ENCODE measurements at places on chromosomes 3 and 15.

- no peak for DNase-seq
These were observed 126.4 kb downstream of the GREM1 start for GRCh38 chr15:32844118-32844711.

DNA sequence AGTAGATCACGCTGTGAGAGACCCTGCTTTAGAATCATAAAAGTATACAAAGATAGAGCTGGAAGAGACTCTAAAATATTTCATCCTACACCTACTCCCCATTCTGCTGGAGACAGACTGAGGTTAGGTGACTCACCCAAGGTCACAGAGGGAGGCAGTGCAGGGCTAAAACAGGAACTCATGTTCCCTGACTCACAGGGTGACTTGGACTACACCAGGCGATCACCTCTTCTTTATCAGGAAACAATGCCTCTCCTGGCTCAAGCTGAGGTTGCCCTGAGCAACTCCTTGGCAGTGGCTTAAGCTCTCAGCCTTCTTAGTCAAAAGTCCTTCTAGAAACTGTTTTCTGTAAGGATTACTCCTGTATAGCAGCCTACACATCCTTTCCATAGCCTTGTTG lies 26.4 kb upstream of the TNFAIP8L3 start:
- no peak for DNase-seq

DNA sequence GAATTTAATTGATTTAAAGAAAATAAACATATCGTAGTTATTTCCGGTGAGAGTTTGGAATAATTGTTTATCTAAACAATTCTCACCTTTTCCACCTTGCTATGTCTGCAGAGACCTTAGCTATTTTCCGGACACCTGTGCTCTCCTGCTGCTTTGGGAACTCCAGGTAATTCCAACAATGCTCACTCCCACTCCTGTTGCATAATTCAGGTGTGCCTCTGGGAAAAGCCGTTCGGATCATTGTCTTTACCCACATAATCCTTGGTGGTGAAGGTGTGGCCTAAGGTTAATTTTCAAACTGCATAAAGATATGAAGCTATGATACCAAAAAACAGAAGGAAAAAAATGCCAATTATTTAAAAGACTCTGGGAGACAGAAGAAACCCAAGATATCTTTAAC lies 59.4 kb downstream of the LDHAL6B start:
- DNase-seq = no peak

DNA sequence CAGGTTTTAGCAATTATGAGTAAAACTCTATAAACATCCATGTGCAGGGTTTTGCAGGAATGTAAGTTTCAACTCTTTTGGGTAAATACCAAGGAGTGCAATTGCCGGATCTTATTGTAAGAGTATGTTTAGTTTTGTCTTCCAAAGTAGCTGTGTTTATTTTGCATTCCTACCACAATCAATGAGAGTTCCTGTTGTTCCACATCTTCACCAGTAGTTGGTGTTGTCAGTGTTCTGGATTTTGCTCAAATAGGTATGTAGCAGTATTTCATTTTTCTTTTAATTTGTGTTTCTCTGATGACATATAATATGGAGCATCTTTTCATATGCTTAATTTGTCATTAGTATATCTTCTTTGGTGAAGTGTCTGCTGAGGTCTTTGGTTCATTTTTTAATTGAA lies 185.1 kb upstream of the GALNT15 start:
- DNase-seq = no peak

GRCh38 chr15:42726114-42726513 lies 10.8 kb downstream of the CDAN1 start:
- DNase-seq = no peak

GRCh38 chr3:62332017-62332416 lies 41.3 kb downstream of the FEZF2 start:
- DNase-seq = no peak

DNA sequence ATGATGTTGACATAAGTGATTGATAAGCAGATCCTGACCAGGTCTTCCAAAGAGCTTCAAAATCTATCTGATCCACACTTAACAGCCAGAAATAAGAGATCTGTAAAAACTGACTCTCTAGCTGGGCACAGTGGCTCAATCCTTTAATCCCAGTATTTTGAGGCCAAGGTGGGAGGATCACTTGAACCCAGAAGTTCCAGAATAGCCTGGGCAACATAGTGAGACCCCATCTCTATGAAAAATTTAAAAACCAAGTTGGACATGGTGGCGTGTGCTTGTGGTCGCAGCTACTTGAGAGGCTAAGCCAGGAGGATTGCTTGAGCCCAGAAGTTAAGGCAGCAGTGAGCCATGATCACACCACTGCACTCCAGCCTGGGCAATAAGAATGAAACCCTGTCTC lies 43.6 kb downstream of the PIGB start:
- no peak for DNase-seq

DNA sequence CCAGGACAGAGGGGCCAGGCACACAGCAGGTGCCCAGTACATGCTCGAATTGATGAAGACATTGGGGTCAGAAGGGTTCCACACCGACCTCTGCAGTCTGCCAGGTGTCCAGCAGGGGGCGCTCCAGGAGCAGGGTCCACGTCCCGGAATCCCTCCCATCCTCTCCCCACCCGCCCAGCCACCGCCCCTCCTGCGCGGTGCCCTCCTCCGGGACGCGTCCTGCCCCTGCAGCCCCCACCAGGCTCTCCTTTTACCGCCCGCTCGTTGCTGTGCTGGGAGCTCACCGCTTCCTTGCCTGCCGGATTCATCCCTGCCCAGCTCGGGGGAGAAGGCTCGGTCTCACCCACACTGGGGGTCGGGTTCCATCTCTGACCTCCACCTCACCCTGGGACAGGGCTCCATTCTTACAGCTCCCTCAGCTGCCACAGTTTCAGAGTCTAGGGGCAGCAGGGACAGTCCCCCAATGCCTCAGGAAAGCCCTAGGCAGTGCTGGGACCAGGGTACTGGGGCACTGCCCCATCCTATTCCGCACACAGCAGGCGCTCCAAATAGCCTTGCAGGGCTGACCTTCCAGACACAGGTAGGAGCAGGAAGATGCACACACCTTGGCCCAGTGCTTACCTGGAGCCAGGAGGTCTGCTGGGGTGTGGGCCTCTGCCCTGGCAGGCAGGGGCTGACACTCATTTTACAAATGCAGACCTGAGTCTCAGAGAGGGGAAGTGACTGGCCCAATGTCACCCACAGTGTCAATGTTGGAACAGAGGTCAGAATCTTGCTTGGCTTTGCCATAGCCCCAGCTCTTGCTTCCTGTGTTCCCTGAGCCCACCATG lies 31.0 kb downstream of the GRIP2 start:
- no peak for DNase-seq

- no peak for DNase-seq
These were observed 479 bp upstream of the CLDN1 start for GRCh38 chr3:190322604-190323245.

DNA sequence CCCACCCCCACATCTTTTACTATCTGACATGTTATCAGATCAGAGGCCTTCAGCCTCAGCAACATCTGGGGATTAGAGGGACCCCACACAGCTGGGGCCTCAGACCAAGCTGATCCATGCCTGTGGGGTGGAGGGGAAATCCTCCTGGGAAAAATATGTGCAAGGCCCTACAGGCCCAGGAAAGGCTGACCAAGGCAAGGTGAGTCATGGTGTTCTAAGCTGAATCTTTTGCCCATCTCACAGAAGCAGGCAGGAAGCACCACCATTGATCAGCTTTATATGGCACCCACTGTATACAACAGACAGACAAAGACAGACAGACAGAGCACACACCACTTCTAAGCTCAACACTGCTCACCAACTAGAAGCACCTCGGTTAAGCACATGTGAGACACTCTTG lies 12.4 kb upstream of the PARP6 start:
- DNase-seq = no peak

DNA sequence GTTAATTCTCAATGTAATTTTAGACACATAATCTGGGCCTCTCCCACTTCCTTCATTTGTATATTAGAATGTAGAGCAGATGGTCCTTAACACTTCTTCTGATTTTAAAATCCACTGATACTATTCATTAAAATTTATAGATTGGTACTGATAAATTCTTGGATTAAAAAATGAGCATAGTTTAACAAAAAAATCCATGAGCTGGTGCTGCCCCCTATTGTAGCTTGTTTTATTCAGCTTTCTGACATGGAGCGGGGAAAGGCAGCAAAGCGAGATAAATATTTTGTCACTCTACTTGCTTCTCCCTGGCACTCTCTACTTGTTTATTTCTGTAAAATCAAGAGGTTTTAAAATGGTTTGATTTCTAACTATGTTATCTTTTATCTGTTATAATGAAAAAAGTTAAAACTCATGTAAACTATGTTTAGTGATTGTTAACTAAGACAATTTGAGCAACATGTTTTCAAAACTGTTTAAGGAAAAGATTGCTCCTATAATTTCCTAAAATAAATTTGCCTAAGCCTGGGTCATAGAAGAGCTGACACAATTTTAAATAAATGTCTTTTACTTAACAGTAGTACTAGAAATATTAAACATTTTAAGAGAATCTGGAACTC lies 26.5 kb upstream of the PLOD2 start:
- no peak for DNase-seq

GRCh38 chr3:24680214-24680967 lies 185.7 kb upstream of the THRB start:
- DNase-seq = no peak

- no peak for DNase-seq
These were observed 55.2 kb upstream of the CACNA2D3 start for GRCh38 chr3:54067055-54067698.

GRCh38 chr3:103918336-103918735 lies 1448.4 kb upstream of the ALCAM start:
- DNase-seq = no peak

DNA sequence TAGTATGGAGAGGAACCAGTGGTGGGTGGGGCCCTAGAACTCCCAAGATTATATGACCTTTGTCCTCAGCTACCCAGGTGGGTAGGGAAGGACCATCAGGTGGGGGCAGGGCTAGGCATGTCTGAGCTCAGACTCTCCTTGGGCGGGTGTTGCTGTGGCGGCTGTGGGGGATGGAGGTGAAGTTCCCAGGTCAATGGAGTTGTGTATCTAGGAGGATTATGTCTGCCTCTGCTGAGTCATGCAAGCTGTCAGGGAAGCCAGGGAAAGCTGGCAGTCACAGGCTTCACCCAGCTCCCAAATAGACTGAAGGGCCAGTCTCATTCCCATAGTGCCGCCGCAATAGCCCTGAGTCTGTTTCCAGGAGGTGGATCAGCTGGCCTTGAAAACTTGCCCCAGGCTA lies 139.7 kb upstream of the CFAP20DC start:
- DNase-seq = no peak

GRCh38 chr3:29412110-29412509 lies 131.2 kb downstream of the RBMS3 start:
- no peak for DNase-seq

GRCh38 chr3:81602781-81603180 lies 158.7 kb downstream of the GBE1 start:
- DNase-seq = no peak

DNA sequence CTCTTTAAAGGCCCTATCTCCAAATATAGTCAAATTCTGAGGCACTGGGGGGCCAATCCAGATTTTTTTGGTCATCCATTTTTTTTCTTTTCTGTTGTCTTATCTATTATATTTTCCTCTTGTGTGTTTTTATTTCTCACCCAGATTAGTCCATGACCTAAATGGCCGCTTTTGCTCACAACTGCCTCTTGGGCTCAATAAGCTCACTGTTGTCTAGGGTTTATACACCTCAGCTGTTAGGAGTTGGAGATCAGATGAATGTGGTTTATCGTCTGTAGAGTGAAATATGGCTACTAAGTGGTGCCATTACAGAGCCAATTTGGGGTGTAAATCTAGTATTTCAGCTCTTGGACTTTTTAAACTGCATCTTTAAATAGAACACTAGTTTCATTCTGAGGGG lies 173.3 kb downstream of the GHSR start:
- DNase-seq = no peak

- DNase-seq = no peak
These were observed 146.1 kb upstream of the TPM1 start for GRCh38 chr15:62896380-62896866.

DNA sequence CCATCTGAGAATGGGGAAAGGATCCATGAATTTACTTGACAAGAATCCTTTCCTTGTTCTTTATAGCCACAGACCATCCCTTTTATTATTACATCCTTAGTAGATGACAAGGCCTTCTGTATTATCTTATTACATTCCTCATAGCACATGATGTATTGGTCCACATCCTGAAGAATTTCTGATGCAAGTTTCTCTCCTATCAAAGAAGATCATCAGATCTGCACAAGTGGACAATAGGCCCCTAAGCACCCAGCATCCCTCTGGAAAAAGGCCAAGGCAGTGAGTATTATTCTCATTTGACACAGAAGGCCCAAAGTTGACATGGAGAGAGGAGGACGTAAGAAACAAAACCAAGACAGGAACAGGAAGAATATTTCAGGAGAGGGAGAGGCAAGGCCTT lies 31.4 kb downstream of the MYL3 start:
- no peak for DNase-seq

DNA sequence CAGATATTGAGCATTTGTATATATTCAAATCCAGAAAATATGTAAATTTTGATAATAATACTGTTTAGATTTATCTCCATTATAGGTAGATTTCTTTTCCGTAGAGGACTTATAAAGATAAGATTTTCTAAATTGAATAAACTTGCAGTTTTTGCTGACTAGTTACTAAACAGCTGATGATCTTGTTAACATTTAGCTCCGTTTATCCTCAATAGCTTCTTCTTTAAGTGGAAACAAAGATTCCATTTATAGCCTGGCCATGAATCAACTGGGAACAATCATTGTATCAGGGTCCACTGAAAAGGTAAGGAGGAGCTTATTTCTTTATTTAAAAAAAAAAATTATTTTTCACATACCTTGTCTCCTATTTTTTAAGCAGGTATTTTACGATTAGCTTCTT lies 16.7 kb downstream of the WDR48 start:
- no peak for DNase-seq

DNA sequence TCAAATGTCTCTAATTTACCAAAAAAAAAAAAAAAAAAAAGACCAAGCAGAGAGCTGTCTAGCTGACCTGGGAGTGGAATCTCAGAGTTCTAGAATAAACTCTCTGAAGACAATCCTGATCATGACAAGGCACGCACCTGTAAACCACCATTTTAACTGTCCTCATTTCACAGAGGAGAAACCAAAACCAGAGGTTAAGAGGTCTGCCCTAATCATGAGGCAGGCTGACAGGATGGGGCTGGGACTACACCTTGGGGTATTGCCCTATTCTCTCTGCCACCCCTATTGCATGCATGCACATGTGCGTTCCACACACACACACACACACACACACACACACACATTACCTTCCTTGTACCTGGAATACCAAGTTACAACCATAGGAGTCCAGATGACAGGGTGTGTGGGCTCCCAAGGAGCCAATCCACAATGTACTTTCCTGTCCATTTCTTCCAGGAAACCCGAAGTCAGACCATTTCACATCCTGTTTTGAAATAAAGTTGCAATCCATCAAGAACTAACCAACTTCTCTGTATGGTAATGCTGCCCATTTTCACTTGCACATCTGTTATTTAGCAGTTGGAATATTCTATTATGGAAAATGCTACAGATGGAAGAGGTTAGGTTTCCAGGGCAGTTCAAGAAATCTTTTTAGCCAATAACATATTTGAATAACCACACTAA lies 34.6 kb downstream of the HSPBAP1 start:
- DNase-seq = no peak

Data from DMS153 (cell line).